ENCODE measurements at places on chromosomes 6 and 20.

DNA sequence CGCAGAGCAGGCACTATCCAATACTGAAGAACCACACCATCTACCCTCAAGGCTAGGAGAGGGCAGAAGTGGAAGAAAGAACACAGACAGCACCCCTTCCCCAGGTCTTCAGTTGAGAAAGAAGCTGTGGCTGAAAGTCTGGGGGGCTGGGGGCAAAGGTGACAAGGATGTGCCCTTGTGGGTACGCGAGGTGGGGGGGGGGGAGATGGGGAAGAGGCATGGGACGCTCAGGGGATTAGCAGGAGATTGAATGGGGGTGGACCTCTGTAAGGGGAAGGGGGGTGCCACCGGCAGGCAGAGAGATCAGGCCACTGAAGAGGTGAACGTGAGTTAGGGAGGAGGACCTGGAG, 1.1 kb downstream of the B4GALT5 start:
- no peak for DNase-seq

DNA sequence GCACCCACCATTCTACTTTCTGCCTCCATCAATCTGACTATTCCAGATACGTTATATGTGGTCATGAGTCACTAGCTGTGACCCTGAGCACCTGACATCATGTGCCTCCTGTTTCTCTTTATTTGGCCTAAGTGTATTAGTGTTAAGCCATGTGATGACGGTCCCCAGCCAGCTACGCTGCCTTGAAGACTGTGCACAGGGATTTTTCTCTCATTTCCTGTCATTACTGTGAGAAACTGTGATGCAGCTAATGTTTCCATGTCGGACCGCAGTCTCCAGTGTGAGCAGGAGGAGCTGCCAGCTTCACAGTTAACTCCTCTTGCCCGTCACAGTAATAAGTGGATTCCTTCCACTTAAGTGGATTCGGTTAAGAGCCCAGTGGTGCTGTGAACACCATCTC, 9.9 kb upstream of the SPATS1 start:
- no peak for DNase-seq

GRCh38 chr20:32988008-32988407, 16.2 kb downstream of the SUN5 start:
- no peak for DNase-seq

- no peak for DNase-seq
Measured at GRCh38 chr6:24799541-24799915, 811 bp upstream of the ARMH2 start.

DNA sequence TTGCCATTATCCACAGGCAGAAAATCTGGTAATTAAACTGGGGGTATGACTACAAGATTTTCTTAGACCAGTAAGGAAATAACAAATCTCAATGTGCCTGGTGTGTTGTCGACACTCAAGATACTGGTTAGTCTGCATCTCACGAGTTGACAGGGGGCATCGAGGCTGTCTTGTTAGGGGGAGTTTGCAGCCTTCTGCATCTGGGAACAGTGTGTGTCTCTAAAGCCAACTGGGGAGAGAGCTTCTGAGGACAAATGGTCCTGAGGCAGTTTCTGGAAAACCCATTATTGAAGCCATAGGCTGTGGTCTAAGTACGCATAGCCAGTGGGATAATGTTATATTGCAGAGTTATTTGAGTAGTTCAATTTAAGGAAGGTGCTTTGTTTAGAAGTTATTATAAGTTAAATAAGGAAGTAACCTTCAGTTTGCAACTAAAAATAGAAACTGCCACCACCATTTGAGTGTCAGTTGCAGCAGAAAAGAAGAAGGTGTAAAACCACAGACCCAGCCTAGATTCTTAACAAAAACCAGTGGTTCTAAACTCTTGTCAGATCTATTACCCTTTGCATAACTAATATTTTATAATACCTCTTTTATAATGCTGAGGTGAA, 15.4 kb upstream of the MAPK13 start:
- DNase-seq = no peak

DNA sequence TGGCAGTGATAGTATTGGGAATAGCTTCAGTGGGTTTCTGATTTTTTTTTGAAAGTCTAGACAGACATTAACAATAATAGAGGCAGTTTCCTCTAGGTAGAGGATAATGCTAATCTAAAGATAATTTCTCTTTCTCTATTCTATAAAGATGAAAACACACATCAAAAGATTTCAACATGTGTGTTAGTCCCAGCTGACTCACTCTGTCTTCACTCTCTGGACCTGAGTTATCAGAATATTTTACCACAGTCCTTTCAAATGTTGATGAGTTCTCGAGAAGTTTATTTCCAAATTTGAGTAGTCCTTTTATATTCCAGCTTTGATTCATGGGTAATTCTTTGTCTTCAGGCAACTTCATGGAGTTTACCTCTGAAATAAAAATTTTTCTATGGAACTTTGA, 17.1 kb downstream of the RPRD1B start:
- no peak for DNase-seq

DNA sequence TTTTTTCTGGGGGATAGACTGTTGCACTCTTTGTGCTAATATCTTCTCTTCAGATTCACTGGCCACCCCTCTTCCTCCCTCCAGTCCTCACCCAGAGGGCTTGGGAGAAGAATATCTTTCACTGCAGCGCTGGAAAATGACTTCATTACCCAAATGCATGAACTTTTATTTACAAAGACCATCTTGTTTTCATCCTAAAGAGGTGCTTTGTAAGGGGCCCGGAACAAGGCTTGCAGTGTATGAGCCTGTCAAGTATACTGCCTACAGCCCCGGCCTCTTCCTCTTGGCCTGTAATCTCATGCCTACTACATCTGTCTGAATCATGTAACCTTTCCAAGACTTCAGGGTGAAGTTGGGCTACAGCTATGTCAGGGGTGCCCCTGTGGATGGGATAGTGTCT, 554 bp upstream of the LAMA4 start:
- DNase-seq = no peak

- DNase-seq = no peak
Measured at GRCh38 chr6:86609549-86610388, 327.6 kb upstream of the HTR1E start.

DNA sequence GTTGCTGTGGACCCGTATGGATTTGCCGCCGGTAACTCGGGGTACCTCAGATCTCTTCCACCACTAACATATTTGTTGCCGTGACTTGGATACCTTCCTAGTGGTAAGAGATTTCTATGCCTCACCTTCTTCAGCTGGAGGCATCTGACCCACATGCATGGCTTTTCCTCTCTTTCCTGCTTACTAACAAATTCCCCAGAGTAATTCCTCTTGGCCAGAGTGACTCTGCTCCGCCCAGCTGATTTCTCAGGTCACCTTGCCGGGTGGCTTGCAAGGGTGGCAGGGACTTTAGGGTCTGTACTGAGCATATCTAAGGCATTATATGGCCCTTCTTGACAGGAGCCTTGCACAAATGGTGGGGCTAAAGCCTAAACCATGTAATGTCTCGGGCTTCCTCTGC, 38.2 kb downstream of the FAM184A start:
- DNase-seq = no peak

GRCh38 chr6:22237526-22237925, 59.3 kb downstream of the PRL start:
- no peak for DNase-seq

DNA sequence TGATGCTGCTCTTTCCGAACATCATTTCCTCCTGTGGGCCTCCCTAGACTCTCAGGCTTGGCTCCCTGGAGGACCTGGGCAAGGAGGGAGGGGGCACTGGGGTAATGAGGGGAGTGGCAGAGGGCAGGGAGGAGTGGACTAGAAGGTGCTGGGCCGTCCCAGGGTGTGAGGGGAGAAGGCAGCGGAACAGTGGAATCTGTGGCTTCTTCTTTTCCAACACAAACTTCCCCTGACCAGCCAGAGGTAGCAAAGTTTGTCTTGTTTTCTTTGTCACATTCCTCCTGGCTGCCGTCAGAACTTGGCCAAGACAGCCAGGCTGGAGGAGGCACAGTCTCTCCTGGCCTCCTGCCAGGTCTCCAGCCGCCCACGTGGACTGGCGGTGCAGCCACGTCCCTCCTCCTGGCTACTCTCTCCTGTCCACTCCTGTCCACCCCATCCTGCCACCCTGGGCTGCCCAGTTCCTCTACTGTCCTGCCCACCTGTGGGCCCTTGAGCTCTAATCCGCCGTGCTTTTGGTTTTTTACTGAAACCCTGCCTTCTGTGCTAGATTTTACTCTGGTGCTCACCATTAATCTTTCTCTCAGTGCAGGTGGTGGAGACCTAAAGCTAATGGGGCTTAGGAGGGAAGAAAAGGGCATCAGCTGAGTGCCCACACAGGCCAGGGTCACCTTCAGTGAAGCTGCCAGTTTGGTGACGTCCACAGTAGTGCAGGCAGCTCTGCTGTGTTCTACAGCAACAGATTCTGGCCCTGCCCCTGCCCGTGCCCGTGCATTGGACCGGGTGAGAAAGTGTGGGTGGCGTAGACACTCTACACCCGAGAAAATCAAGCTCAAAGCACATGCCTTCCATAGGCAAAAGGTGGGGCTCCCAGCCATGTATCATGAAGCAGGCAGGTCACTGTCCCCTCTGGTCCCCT, 2.8 kb upstream of the CDSN start:
- peak; percentile 92 for DNase-seq

- no peak for DNase-seq
Measured at GRCh38 chr20:34806255-34806654, 19.2 kb downstream of the NCOA6 start.

DNA sequence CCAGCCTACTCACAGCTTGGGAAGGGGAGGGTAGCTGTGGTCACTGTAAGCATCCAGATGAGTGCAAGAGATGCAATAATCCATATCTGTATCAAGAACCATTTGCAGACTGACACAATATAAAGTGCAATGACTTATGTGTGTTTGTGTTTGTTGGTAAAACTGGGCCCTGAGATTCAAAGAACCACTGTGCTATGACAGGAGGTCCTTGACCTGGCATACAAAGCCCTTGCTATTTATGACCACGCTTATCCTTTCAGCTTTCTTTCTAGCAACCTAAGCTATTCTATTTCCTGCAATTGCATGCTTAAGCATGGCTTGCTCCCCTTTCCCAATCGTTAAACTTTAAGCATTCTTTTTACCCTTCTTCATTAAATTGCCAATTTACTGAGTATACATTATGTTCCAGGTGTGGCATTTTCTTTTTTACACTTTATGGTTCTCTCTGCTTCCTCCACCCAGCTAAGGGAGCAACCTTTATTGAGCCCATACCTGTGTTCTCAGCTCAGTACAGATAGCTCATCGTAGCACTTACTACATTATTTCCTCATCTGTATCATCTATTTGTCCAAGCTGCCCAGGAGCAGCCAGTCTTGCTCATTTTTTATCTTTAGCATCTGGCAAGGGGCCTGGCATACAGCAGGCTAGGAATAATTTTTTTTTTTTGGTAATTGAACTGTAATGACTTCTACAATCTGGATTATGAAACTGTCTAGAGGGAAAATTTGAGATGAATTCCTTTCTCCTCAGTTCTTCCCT, 3.5 kb downstream of the MCUR1 start:
- DNase-seq = no peak

- no peak for DNase-seq
Measured at GRCh38 chr6:41302638-41303037, 16.2 kb upstream of the TREM1 start.

GRCh38 chr6:128538763-128539162, 18.4 kb upstream of the PTPRK start:
- DNase-seq = no peak
